ENCODE measurements at places on chromosomes 11 and 22.
A peak's percentile ranks its signal among the peaks of the same experiment; 100 is the strongest.

- peak; percentile 33 for DNase-seq
Observed at GRCh38 chr11:19723572-19724342, 11.1 kb downstream of the NAV2 start.

DNA sequence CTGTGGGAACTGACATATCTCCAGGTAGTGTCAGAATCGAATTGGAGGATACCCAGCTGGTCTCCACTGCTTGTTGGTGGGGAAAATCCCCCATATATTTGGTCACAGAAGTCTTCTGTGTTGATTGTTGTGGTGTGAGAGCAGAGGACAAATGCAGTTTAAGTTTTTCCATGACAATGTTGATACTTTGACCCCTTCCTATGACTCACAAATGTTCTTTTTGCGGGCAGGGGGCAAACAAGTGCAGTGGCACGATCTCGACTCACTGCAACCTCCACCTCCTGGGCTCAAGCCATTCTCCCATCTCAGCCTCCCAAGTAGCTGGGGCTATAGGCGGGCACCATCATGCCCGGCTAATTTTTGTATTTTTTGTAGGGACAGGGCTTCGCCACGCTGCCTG lies 7.4 kb upstream of the PATL1 start:
- no peak for DNase-seq

DNA sequence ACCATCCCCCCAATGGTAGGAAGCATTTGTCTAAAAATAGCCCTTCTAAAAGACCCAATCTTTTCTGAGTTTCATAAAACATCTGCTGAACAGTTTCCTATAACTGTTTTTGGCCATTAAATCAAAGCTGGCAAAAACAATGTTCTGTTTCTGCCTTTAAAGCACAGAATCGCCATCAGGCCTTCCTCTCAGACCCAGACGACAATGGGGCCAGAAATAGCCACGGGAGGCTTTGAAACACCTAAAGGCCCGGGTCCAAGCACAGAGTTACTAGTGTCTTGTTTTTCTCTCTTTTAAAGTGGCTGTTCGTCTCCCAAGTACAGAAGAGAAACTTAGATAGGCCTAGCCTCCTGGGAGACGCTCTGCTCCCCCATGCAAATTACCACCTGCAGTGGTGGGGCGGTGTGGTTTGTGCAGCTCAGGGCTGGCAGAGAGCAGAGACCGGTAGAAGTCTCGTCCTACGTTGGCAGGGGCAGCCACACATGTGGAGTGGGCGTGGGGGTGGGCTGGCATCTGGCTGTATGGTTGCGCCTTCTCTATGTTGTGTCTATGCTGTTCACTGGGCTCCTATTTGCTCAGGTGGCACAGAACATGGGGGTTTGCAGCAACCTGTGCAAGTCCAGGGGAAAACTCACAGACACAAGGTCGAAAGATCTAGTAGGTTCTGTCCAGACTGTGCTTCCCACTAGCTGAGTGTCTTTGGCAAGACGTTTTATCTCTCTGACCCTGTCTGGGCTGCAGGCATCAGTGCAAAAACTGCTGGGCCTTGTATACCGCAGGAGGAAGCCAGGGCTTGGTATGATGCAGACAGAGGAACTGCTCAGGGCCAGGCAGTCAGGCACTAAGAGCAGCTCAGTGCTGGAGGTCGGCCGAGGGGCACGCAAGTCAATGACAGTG lies 23.6 kb upstream of the ETS1 start:
- peak; percentile 70 for DNase-seq

DNA sequence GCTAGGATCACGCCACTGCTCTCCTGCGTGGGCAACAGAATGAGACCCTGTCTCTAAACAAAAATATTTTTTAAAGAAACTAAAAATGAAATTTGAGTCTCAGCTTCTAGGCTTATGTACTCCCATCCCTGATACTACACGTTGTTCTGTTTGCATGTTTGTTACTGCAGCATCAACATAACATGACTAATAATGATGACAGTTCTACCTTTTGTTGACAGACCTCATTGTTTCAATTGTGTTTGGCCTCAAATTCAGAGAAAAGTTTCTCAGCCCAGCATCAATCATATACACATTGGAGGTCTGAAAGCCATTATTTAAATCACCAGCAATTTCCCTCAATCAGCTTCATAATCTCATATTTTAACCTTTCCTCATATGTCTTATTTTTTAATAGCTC lies 20.8 kb downstream of the LAYN start:
- DNase-seq: no peak

- DNase-seq: peak; percentile 55
Observed at GRCh38 chr11:75275581-75275980, 35.0 kb downstream of the TPBGL start.

GRCh38 chr11:12768726-12769673 lies 94.8 kb downstream of the TEAD1 start:
- DNase-seq: no peak

GRCh38 chr11:130592056-130592455 lies 143.6 kb downstream of the ADAMTS15 start:
- no peak for DNase-seq

- no peak for DNase-seq
Observed at GRCh38 chr11:121521145-121522042, 68.6 kb upstream of the SORL1-AS1 start.

- no peak for DNase-seq
Observed at GRCh38 chr11:109527496-109527895, 105.5 kb downstream of the C11orf87 start.

- DNase-seq: no peak
Observed at GRCh38 chr11:107549253-107549953, 16.1 kb downstream of the ALKBH8 start.

GRCh38 chr11:121553806-121554205 lies 101.0 kb upstream of the SORL1-AS1 start:
- DNase-seq: no peak

DNA sequence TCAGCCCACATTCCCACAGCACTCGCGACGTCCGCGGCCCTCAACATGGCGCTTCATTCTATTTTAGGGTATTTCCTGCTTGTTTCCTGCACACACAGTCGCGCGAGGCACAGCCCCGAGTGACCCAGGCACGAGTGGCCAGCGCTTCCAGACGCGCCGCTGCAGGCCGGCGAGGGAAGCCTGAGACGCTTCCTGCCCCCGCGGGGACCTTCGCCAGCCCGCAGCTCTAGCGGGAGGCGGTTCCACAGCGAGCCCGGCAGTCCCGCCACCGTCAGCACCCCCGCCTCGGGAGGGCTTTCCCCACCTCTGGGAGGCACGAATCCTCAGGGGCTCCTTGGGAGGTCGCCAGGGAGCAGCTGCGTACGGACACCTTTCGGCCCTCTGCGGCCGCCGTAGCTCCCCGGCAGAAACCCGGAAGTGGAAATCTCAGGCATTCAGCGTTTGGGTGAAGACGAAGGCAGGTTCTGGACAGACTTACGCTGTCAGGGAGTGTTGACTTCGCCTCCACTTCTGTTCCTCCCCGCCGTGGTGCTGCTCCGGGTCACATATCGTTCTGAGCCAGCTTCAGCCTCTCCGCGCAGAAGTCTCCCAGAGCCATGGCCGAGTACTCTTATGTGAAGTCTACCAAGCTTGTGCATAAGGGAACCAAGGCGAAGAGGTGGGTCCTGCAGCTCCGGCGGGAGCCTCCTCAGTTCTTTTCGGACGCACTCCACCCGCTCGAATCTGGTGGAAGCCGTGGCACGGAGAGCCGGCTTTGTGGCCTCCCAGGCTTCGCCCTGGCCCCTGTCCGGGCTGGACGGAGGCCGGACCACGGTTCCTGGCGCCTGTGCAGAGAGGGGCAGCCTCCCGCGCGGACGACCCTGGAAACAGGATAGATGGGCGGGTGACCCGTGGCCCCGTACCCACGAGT lies 2925.9 kb upstream of the OR11H1 start:
- no peak for DNase-seq

DNA sequence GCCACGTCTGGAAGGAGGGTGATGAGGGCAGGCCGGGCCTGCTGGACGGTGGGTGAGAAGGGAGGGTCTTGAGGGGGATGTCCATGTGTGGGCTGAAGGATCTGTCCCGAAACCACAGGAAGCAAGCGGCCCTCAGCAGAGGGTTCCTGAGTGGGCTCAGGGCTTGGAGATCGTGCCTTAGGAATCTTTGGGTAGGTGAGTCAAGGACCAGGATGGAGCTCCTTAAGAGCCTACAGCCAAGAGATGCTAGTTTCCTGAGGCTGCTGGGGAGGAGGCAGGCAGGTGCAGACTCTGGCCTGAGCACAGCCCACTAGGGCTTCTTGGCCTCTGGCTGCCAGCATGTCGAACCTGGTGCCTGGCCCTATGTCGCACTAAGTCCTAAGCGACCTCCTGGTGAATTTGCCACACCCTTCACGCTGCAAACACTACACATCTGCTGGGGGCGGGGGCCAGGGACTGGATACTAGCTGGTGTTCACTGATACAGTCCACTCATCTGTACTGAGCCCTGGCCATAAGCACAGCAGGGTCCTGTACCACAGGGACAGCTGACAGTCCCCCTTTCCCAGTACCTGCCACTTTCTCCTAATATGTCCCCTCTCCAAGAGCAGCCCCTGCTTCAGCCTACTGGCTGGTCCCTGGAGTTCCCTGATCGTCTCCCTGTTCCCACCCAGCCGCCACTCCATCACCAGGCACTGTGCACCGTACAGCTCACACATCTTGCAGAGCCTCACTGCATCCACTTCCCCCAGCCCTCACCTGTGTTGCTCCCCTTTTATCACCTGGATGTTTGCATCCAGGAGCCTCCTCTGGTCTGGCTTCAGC lies 19.5 kb downstream of the GNAZ start:
- DNase-seq: no peak

DNA sequence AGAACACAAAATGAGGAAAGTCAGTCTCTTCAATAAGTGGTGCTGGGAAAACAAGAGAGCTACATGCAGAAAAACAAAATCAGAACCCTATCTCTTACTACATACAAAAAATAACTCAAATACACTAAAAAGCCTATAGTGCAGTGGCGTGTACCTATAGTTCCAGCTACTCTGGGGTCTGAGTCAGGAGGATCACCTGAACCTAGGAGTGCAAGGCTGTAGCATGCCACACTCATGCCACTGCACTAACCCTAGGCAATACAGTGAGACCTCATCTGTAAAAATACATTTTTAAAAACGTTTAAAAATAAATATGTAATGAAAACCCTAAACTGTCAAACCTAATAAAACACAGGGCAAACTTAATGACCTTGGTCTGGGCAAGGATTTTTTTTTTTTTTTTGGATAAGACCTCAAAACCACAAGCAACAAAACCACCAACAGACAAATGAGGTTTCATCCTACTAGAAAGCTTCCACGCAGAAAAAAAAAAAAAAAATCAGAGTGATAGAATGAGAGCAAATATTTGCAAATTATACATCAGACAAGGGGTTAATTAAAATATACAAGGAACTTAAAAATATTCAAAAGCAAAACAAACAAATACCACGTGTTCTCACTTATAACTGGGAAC lies 35.2 kb downstream of the XKR3 start:
- DNase-seq: no peak

- DNase-seq: no peak
Observed at GRCh38 chr11:91857179-91857578, 367.4 kb upstream of the FAT3 start.

GRCh38 chr11:32297611-32298011 lies 137.7 kb downstream of the WT1 start:
- no peak for DNase-seq

DNA sequence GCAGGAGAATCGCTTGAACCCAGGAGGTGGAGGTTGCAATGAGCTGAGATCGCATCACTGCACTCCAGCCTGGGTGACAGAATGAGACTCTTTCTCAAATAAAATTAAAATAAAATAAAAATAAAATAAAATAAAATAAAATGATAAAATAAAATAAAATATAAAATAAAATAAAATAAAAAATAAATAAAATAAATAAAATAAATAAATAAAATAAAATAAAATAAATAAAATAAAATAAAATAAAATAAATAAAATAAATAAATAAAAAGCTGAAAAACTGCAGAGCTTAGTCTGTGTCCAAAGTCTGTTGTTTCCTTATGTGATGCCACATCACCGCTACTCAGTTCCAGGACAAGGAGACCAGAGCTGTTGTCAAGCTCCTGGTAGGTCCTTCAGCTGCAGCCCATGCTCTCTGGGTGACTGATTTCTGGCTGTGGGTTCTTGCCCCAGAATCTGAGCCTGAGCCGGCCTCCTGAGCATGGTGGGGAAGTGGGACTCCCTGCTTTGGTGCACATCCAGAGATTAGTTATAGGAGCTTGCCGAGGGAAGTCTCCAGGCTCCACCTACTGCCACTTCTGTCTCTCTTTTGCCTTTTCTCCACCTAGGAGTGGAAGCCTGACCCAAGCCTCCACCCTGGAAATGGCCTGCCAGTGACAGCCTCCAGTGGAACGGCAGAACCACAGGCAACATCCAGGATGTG lies 31.3 kb upstream of the ADA2 start:
- DNase-seq: no peak

DNA sequence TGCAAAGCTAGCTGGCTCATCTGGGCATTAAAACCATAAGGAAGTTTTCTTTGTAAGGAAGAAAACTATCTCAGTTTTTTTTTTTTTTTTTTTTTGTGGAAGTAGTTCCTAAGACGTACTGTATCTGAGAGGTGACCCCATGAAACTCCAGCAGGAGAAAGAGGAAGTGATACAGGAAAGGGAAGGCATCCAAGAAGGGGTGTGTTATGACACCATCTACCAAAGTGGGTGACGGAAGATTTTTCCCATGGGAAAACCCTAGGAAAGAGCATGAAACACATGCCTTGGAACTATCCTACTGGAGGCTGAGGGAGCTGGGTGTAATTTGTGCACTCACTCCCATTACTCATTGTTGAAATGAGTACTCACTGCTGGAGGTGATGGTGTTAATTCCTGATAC lies 63.8 kb upstream of the ARHGAP20 start:
- no peak for DNase-seq

DNA sequence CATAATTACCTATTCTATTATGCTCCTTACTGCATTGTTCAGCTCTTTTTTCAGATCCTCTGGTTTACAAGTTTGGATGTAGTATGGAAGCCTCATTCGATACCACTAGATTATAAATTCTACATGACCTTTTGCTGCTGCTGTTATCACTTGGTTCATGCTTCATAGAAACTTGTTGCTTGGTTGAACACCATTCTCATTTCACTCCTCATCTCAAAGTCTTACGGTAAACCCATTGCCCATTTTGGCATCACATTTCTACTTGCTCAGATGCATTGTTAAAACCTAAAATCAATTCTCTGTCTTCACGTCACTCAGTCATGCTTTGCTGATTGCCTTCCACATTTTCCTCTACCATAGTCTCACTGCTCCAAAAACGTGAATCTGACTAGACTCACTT lies 155.5 kb upstream of the DDI1 start:
- DNase-seq: no peak

GRCh38 chr22:32574411-32574810 lies 99.8 kb downstream of the FBXO7 start:
- DNase-seq: no peak

- no peak for DNase-seq
Observed at GRCh38 chr11:2932850-2933251, 3.6 kb upstream of the PHLDA2 start.

- no peak for DNase-seq
Observed at GRCh38 chr11:7506243-7506642, 7.6 kb upstream of the PPFIBP2 start.

DNA sequence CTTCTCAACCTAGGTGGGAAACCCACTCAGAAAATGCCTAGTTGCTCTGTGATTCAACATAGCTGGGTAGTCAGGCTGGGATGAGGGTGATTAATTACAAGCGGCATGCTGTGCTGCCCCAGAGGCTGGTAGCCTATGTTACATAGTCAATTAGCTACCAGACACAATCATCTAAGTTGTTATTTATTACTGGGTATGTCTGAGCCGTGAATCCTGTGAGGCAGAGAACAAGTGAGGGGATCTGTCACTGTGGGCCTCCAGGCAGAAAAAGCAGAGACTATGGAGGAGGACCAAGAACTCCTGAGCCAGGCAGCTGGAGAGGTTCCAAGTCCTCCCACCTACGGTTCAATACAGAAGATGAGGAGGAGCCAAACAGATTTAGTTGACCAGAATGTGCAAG lies 186.6 kb upstream of the BDNF start:
- no peak for DNase-seq

Data from stimulated activated CD8-positive, alpha-beta memory T cell treated with anti-CD3 and anti-CD28 coated beads, Interleukin-7, amount 100 ng/mL, for 4 hours (primary cell).